ENCODE measurements at places on chromosomes 2 and 18. TPM values are rescaled to one million over a fixed set of nuclear protein-coding genes. Genes with fewer than 3 reads are reported as not detected.

The CWC22 gene
- total RNA-seq, result 13.4 TPM

The BCL11A gene
- 3.6 TPM for total RNA-seq

The ABCB6 gene
- total RNA-seq, result 46.1 TPM

The GALNT13 gene
- 1.3 TPM for total RNA-seq

The FNDC4 gene
- 8.1 TPM for total RNA-seq

The CRYGD gene
- not detected for total RNA-seq

The PRSS56 gene
- not detected for total RNA-seq

The PLEK gene
- total RNA-seq, result under 0.01 TPM

The CTAGE1 gene
- under 0.01 TPM for total RNA-seq

The ECEL1 gene
- total RNA-seq, result not detected

The PSMA8 gene
- total RNA-seq, result not detected

The CFAP53 gene
- 0.26 TPM for total RNA-seq

The GALNT5 gene
- total RNA-seq, result 26.1 TPM

The ASTL gene
- total RNA-seq, result not detected

The BCL2L11 gene
- 3.7 TPM for total RNA-seq

The FABP1 gene
- total RNA-seq, result not detected

The SLC16A14 gene
- 2.4 TPM for total RNA-seq

The SNRPD1 gene
- 21.4 TPM for total RNA-seq

The ZC3H8 gene
- total RNA-seq, result 11.5 TPM

The KCNIP3 gene
- total RNA-seq, result under 0.01 TPM

The INHA gene
- total RNA-seq, result 0.13 TPM

The TOGARAM2 gene
- total RNA-seq, result not detected

The MAP3K20 gene
- 50.2 TPM for total RNA-seq

The KCNE4 gene
- 0.26 TPM for total RNA-seq

The GKN2 gene
- total RNA-seq, result not detected

The TMEM247 gene
- total RNA-seq, result not detected

The SLC9A4 gene
- total RNA-seq, result 0.13 TPM

The CDK15 gene
- 0.26 TPM for total RNA-seq

The MEP1B gene
- total RNA-seq, result not detected

The LBX2 gene
- 0.77 TPM for total RNA-seq

The RGPD3 gene
- total RNA-seq, result 0.26 TPM

The NFU1 gene
- 37.5 TPM for total RNA-seq

The KLHL41 gene
- total RNA-seq, result under 0.01 TPM

The TMEM237 gene
- total RNA-seq, result 20.2 TPM
